ENCODE measurements at places on chromosomes 1 and 21. TPM values are rescaled to one million over a fixed set of nuclear protein-coding genes. Genes with fewer than 3 reads are reported as not detected.

The DTL gene
- 17.4 TPM for polyA plus RNA-seq

The MAN1C1 gene
- polyA plus RNA-seq = 0.27 TPM

DNA sequence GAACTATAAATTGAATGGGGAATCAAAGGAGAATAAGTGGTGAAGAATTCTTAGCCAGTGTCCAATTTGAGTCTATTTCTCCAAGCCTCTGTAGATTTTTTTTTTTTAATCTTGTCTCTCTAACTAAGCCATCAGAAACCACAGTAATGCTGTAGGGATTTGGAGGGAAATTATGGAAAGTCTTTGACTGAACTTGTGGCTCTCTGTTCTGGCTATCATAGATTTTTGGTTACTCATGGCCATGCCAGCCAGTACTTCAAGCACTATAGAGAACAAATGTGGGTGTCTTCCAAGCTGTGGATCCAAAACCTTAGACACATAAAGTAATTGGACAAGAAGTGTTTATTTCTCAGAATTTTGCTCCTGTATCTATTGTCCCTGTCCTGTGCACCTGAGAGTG lies 147.9 kb downstream of the LRRC40 start:
- H3K4me3 ChIP-seq = no peak overlapping the region
- no peaks in the 10 kb centered on the region for H3K4me1 ChIP-seq

DNA sequence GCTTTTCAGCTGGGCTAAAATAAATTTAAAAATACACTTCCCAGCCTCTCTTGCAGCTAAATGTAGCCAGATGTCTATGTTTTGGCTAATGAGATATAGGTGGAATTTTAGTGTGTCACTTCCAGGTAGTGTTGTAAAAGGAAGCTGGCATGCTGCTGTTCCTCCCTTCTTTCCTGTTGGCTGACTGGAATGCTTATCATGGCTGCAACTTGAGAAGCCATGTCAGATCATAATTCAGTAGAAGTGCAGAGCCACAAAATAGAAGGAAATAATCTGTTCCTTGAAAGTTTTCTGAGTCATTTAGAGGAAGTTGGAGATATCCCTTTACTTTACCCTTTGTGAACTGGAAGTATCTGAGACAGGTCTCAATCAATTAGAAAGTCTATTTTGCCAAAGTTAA lies 10.9 kb upstream of the RBM15 start:
- H3K4me3 ChIP-seq = no peak overlapping the region
- DNase-seq = no peak
- no peaks in the 10 kb centered on the region for H3K27me3 ChIP-seq
- H3K36me3 ChIP-seq = no peaks in the 10 kb centered on the region
- H3K4me1 ChIP-seq = no peaks in the 10 kb centered on the region

- H3K36me3 ChIP-seq = peaks cover 15% of the 10 kb centered on the region
- no peak overlapping the region for H3K4me3 ChIP-seq
- DNase-seq = no peak
These were observed 64.7 kb downstream of the VPS26C start for GRCh38 chr21:37202221-37203110.

- H3K4me1 ChIP-seq = no peaks in the 10 kb centered on the region
- no peak overlapping the region for H3K4me3 ChIP-seq
- no peaks in the 10 kb centered on the region for H3K36me3 ChIP-seq
These were observed 112.1 kb downstream of the DTL start for GRCh38 chr1:212147581-212148033.

DNA sequence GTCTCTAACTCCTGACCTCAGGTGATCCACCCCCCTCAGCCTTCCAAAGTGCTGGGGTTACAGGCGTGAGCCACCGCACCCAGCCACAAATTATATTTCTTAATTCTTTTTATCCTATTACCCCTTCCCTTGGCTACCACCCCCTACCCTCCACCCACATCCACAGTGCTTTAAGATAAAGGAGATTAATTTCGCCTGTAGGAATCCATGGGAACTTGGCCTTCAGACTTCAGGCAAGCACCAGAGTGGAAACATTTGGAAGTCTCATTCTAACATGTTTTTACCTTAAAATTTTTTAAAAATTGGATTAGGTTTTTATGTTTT lies 10.4 kb downstream of the CNST start:
- no peaks in the 10 kb centered on the region for H3K27me3 ChIP-seq
- no peak for DNase-seq
- no peak overlapping the region for H3K4me3 ChIP-seq

The NRIP1 gene
- 22.3 TPM for polyA plus RNA-seq

The CLDN17 gene
- 0.16 TPM for polyA plus RNA-seq
